SK-N-SH treated with all-trans-retinoic acid at 6 μM for 48 hours (cell line): ENCODE measurements at places on chromosomes 7 and 10.

DNA sequence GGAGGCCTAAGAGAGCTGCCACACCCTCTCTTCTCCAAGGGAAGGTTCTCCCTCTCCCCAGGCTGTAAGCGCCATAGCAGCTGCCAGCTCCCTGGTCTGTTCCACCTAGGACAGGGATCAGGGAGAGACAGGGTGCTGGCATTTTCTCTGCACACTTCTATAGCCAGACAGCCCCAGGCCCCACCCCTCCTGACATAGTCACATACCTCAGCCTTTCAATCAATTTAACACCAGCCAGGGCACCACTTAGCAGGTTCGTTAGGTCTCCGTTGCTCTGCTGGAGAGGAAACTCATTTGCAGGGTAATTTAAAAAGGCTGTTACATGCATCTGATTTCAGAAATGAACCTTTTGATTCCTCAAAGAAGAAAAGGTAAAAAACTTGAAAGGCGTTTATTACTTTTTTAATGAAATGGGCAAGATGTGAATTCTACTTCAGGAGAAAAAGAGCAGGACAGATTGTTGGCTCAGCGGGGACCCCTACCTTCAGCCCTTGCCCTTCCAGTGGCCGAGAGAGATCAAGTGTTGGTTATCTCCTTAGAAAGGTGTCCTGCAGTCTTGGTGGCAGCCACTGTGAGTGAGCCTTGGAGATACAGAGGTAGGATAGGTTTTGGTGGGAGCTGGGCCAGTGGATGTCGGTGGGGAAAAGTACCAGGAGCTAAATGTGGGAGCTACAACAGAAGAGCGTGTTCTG lies 180.5 kb upstream of the GALNT17 start:
- ATAC-seq, result no peak

DNA sequence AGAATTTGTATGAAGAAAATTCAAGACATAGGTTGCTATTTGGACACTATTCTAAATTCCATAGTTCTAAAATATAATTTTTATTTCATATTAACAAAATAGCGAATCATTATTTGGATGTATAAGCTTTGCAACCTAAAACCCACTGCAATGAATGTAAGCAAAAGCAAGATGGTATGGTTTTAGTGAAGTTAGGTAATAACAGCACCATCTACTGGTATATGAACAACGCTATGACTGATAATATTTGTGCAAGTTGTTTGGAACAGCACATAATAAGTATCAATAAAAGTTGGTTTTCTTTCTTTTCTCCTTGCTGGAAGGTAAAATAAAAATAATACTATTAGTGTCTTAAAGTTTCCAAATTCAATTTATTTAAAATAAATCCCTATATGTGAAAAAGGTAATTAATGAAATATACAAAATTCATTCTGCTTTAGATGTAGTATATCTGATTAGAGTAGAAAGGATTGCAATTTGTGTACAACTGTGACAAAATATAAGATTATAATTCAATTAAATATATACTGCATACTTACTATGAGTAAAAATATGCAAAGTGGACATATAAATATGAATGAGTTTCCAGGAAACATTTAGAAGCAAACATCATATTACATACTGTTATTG lies 79.0 kb upstream of the LSM8 start:
- ATAC-seq, result peak; percentile 86

DNA sequence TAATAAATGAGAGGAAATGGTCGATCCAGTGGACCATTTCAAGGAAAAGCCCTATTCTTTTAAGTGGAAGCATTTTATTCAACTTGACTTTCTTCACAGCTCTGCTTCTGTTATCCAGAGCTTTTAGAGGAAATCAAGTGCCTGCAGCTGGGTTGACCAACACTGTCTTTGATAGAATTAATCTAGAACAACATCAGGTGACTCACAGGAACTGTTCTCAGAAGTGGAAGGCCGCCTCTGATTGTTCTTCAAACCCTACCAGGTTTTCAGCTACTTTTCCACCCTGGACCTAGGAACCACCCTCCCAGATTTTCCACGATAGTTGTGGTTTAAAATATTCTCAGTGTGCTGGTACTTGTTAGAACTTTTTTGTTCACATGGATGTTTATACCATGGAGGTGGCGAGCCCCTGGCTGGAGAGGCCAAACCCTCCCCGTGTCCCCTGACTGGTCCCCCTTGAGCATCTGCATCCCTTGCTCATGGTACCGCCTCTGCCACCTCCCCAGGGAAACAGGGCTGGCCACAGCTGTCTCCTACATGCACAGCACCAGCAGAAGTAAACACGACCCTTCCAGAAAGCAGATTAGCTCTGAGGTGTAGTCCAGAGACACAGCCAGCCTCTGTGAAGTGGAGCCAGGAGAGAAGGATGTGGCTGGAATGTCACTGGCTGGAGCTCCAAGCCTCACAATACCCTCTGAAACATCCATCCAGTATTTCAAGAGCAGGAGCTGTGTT lies 293.3 kb downstream of the USP6NL start:
- ATAC-seq, result no peak

DNA sequence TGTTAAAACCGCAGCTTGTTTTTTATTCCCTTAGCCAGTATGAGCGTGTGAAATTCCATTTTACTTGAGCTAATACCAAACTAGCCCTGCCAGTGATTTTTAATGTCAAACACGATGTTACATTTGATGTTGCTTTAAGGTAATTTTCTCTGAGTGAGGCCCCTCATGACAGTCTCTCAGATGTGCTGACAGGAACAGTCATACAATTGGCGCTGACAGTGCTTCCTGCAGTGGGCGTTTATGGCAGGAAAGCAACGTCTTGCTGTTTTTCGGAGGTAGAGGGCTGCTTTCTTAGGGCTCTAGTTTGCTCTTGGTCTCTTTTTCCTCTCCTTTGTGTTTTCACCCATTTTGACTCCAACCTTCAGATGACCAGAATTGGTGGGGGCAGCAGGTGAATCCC lies 19.3 kb downstream of the PON1 start:
- ATAC-seq, result no peak

- ATAC-seq, result peak; percentile 0; the same call in 2 of the 3 replicates
Observed at GRCh38 chr7:151114151-151115090, 28.1 kb downstream of the AGAP3 start.

DNA sequence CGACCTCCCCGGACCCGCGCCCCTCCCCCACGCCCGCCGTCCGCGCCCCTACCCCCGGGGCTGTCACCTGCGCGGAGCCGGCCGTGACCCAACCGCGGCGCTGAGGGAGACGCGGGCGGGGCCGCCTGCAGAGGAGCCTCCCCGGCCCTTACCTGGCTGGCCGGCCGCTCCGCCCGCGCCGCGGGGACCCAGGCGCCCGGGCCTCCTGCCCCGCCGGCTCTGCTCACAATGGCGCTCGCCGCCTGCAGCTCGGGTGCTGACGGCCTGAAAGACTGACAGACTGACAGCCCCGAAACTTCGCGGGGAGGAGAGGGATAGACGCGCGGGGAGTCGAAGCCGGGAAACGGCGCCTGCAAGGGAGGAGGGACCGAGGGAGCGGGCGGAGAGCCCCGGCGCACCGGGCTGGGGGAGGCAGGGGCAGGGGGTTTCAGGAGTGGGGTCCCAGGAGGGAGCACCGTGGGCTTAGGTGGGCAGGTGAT lies 393 bp downstream of the ZNF467 start:
- no peak for ATAC-seq

- no peak for ATAC-seq
Observed at GRCh38 chr7:94012746-94013145, 8.6 kb upstream of the BET1 start.

- no peak for ATAC-seq
Observed at GRCh38 chr10:59970396-59971368, 64.3 kb upstream of the CCDC6 start.

GRCh38 chr10:114316744-114317143 lies 77.7 kb downstream of the VWA2 start:
- no peak for ATAC-seq

DNA sequence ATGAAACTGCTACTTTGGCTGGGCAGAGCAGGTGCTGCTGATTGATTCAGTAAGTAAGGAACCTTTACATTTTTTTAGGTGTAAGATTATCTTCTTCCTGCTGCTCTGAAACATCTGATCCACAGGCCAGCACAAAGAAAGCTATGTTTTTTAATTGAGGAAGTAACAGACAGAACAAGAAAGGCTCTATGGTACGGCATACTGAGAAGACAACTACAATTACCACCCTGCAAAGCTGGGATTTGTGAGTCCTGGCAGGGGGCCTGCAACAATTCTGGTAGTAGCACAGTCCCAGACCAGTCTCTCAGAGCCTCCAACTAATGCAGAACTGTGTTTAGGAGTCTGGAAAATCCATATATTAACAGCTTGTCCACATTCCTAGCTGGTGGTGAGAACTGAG lies 103.0 kb upstream of the LRRTM3 start:
- no peak for ATAC-seq

DNA sequence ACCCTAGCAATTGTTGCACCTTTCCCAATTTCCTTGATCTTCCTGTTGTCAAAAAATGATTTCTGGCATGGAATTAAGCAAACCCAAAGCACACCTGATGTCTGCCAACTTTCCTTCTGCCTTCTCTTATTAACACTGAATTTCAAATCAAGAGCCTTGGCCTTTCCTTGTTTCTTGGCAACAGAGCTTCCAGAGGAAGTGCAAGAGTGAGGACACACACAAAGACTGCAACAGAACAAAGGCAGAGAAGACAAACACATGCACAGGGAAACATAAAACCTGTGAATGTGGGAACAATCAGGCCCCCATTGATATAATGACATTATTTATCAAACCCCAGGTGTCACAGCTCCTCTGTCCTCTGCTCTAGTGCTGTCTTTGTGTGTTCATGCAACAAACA lies 73.0 kb upstream of the IL6 start:
- ATAC-seq, result no peak

- ATAC-seq, result no peak
Observed at GRCh38 chr7:155833651-155834050, 21.4 kb upstream of the SHH start.

GRCh38 chr7:98257701-98258100 lies 5.7 kb upstream of the TECPR1 start:
- ATAC-seq, result no peak

DNA sequence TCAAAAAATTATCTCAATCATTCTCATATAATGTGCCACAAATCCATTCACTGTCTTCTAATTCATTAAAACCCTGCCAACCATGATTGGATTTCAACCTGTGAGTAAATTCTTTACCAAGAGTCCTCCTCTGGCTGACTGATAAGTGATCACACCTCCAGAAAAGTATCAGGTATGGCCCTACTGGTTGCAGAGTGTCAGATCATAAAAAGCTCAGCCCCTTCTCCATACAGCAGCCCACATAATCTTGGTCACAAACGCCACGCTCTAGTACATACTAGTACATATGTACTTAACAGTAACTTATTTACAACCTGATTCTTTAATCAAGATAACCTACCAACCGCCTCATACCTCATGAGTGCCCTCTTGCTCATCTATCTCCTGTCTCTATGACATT lies 26.1 kb downstream of the UBE2H start:
- no peak for ATAC-seq

- no peak for ATAC-seq
Observed at GRCh38 chr10:96212911-96213310, 58.5 kb downstream of the BLNK start.

GRCh38 chr7:13702251-13702650 lies 287.2 kb downstream of the ETV1 start:
- no peak for ATAC-seq

DNA sequence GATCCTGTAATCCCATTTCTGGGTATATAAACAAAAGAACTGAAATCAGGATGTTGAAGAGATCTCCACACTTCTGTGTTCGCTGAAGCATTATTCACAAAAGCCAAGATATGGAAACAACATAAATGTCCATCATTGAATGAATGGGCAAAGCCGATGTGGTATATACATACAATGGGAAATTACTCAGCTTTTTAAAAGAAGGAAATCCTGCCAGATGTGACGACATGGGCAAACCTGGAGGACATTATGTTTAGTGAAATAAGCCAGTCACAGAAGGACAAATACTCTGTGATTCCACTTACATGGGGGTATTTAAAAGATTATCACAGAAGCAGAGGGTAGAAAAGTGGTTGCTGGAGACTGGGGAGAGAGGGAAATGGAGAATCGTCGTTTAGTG lies 23.9 kb upstream of the FAM107B start:
- no peak for ATAC-seq

DNA sequence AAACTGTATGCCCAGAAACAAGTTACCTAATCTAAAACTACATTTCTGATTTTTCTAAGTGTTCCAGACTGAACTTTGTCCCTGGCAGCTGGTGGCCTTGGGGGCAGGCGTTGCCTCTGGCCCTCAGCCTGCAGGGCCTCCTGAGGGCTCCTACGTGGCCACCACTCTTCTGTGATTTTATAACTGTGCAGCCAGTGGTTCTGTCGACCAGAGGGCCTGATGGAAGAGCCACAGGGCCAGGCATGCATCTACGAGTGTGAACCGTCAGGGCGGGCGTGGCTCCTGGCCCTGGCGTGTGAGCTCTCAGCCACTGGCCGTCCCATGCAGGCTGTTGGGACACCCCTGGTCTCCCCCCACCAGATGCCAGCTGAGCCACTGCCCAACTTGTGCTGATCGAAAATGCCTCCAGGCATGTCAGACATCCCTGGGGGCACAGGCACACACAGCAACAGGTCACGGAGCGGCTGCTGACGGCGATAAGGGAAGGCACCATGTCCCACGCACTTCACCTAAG lies 173.4 kb downstream of the ZMYND11 start:
- ATAC-seq, result no peak

- ATAC-seq, result peak; percentile 17; the same call in 1 of the 3 replicates
Observed at GRCh38 chr7:90674625-90675024, 78.5 kb downstream of the CDK14 start.

- ATAC-seq, result no peak
Observed at GRCh38 chr7:47087866-47088265, 494.0 kb downstream of the TNS3 start.

DNA sequence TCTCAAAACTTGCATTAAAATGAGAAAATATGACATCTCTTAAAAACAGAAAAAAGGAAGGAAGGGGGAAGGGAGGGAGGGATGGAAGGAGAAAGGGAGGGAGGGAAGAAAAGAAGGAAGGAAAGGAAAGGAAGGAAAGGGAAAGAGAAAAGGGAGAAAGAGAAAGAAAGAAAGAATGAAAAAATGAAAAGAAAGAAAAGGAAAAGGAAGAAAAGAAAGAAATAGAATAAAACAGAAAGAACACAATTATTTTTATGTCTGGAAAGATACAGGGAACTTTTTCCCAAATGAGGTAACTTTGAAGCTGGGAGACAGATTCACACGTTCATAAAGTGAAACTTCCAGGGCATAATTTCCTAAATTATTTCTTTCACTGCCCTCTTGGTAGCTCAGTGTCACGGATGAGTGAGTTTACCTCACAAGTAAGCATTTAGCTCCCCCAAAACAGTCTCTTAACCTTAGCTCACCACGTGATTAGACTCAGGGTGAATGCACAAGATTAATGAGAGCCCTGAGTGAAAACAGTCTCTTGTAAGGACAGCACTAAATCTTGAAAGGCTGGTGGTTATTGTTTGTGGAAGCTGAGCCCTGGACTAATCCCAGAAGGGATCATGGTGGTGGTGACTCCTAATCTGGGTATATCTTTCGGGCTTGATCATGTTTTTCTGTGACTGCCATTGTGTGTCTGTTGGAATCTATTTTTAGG lies 74.1 kb upstream of the HDAC9 start:
- peak; percentile 47 for ATAC-seq

- peak; percentile 32 for ATAC-seq
Observed at GRCh38 chr7:29194206-29194593, 375 bp upstream of the CHN2 start.
